A549 treated with AZD2906 at 1 μM for 4 hours (cell line): ENCODE measurements at places on chromosomes 5 and 9. TPM values are rescaled to one million over a fixed set of nuclear protein-coding genes. Genes with fewer than 3 reads are reported as not detected.

The PROB1 gene
- 0.16 to 0.24 TPM (median 0.19 TPM) in 5 replicates for total RNA-seq

The IER5L gene
- 19.5 to 45.1 TPM (median 41.1 TPM) in 5 replicates for total RNA-seq

The C5orf58 gene
- not detected in 5 replicates for total RNA-seq

The LRRTM2 gene
- not detected in 5 replicates for total RNA-seq

The MCTP1 gene
- 7.3 to 9.5 TPM (median 9.1 TPM) in 5 replicates for total RNA-seq

The SPINK7 gene
- total RNA-seq, result not detected in 5 replicates

The RASEF gene
- total RNA-seq, result 6.2 to 6.8 TPM (median 6.6 TPM) in 5 replicates

The TSSK1B gene
- total RNA-seq, result not detected in 5 replicates

The ANKRD18B gene
- 3.7 to 5.8 TPM (median 4.8 TPM) in 5 replicates for total RNA-seq

The TEX10 gene
- total RNA-seq, result 21.4 to 26.1 TPM (median 22.9 TPM) in 5 replicates

The SLC36A1 gene
- total RNA-seq, result 8.2 to 9.1 TPM (median 8.3 TPM) in 5 replicates

The LRRC70 gene
- total RNA-seq, result 0.11 to 0.31 TPM (median 0.13 TPM) in 5 replicates

The HTR1A gene
- total RNA-seq, result not detected in 5 replicates

The ALAD gene
- 12.9 to 17.1 TPM (median 14.3 TPM) in 5 replicates for total RNA-seq

The IRX1 gene
- total RNA-seq, result not detected in 5 replicates

The CCDC183 gene
- total RNA-seq, result 0.19 to 0.38 TPM (median 0.28 TPM) in 5 replicates

The PLPPR1 gene
- total RNA-seq, result not detected in 5 replicates

The AMBP gene
- 7.0 to 9.8 TPM (median 7.6 TPM) in 5 replicates for total RNA-seq

The CDKN2A gene
- total RNA-seq, result 0.15 TPM in 1 of 5 replicates, not detected in the others

The QRFP gene
- not detected in 5 replicates for total RNA-seq

The GADD45G gene
- 0.11 to 0.76 TPM (median 0.39 TPM) in 5 replicates for total RNA-seq

The ARRDC3 gene
- 2.7 to 7.0 TPM (median 4.2 TPM) in 5 replicates for total RNA-seq

The GLRA1 gene
- not detected in 5 replicates for total RNA-seq

The BTNL8 gene
- total RNA-seq, result 0.06 TPM in 1 of 5 replicates, not detected in the others

The SH3TC2 gene
- 0.39 to 0.92 TPM (median 0.56 TPM) in 5 replicates for total RNA-seq

The TAF11L9 gene
- total RNA-seq, result not detected in 5 replicates

The CCDC180 gene
- 0.26 to 0.58 TPM (median 0.35 TPM) in 5 replicates for total RNA-seq

The CDC26 gene
- total RNA-seq, result 41.2 to 56.4 TPM (median 45.1 TPM) in 5 replicates

The FCN2 gene
- not detected in 5 replicates for total RNA-seq

The ALDOB gene
- total RNA-seq, result not detected in 5 replicates
